Activated B cell treated with CpG ODN at 0.5 μM for 24 hours (primary cell): ENCODE measurements at places on chromosomes 13 and 19. TPM values are rescaled to one million over a fixed set of nuclear protein-coding genes. Genes with fewer than 3 reads are reported as not detected.

- no peak overlapping the region for H3K4me3 ChIP-seq
- peaks cover 29% of the 10 kb centered on the region for H3K4me1 ChIP-seq
- DNase-seq, result no peak
- no peaks in the 10 kb centered on the region for H3K36me3 ChIP-seq
- H3K27ac ChIP-seq, result peak overlapping the region; percentile 50
Observed at GRCh38 chr19:41457241-41457640, 14.3 kb downstream of the ERICH4 start.

Gene ZNF829
- 7.3 and 7.6 TPM in 2 replicates for total RNA-seq

DNA sequence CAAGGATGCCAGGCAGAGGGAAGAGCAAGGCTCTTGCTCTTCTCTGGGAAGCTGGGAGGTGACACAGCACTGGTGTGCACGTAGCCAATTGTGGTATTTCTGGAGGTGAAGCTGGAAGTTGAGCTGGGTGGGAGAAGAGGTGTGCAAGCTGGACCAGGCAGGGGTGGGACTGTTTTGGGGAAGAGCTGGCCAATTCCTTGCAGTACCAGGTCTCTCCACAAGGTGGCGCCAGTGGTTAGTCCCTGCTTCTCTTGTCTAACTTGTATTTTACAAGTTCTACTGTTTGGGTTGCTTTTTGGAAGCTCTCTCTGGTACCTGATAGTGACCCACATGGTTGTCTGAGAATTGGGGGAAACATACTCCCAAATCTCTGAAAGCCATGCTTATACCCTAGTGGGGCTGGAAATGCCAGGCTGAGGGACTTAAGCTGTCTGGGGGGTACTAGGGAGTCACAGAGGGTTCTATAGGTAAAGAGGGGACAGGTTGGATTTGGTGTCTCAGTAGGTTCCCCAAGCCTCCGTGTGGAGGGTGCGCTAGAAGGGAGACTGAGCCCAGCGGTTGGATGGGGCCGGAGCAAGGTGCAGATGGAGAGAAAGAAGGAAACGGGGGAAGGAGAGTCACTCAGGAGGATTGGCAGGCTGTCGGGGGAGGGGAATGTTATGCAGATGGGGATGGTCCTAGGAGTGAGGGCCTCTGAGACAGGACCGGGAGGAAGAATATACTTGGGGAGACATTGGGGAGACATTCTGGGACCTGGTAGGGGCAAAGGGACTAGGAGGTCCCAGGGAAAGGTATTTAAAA is 3.0 kb downstream of the HPN start:
- peaks cover 3% of the 10 kb centered on the region for H3K27me3 ChIP-seq
- H3K36me3 ChIP-seq, result no peaks in the 10 kb centered on the region
- H3K4me1 ChIP-seq, result peaks cover 33% of the 10 kb centered on the region
- H3K4me3 ChIP-seq, result no peak overlapping the region
- H3K27ac ChIP-seq, result no peak overlapping the region

DNA sequence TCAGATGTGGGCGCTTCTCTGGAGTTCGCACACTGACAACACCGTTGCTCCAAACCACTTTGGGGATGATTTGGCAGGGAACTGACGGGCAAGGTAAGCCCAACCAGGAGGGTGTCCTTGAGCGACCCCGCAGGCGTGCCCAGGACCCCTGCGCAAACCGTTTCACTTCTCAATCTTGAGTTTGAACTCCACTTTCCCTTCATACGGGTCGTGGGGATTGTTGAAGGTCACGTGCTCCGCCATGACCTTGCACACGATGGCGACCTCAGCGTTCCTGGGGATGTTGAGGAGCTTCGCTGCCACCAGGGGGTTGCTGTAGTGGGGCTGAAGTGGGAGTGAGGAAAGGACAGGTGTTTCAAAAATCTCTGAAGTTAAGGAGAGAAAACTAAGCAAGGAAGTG is 8.8 kb downstream of the ATP4B start:
- no peaks in the 10 kb centered on the region for H3K36me3 ChIP-seq
- no peak overlapping the region for H3K27ac ChIP-seq
- DNase-seq, result no peak

- H3K4me1 ChIP-seq, result no peaks in the 10 kb centered on the region
- peaks cover 77% of the 10 kb centered on the region for H3K36me3 ChIP-seq
- H3K27ac ChIP-seq, result no peak overlapping the region
- no peak overlapping the region for H3K4me3 ChIP-seq
Observed at GRCh38 chr13:47962237-47962636, 38.8 kb downstream of the SUCLA2 start.

DNA sequence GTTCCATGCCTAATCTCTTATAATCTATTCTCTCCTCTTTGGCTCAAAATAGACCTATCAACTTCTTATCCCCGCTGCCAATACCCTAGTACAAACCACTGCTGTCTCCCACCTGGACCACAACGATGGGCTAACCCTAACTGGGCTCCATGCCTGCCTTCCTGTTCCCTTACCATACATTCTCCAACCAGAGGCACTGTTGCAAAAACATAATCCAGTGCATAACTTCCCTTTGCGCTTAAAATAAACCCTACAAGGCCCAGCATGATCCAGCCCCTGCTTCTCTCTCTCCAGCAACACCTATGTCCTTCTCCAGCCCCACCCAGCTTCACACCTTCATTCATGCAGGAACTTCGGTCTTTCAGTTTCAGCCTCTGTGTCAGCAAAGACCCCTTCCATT is 27.4 kb upstream of the CEBPA start:
- H3K4me1 ChIP-seq, result peaks cover 19% of the 10 kb centered on the region
- no peaks in the 10 kb centered on the region for H3K36me3 ChIP-seq
- no peak overlapping the region for H3K4me3 ChIP-seq
- H3K27me3 ChIP-seq, result peaks cover 7% of the 10 kb centered on the region

Gene C19orf44
- 5.9 and 7.1 TPM in 2 replicates for total RNA-seq

DNA sequence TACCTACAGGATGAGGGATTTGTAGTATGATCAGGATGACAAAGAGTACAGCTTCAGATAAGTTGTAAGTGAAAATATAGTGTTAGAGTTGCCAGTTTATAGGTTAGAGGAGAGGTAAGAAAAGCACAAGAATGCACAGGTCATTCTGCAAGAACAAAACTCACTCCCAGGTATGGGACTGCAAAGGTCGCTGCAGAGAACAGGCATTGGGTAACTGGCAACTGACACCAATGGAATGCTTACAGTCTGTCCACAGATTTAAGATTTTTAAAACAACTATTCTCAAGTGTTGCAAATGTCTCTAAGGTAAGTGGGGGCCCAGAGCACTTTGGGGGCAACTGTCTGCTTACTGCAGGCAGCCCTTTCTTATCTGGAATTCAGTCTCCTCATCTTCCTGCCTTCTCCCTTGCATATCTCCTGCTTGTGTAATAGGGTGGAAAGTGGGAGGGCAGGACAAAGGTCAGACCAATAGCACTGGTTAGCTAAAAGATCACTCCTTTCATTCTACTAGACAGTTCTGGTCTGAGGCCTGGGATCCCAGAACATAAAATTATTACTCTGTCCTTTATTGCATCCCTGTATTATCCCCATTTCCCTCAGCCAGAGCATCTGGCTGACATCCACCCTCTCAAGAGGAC is 42.3 kb upstream of the ZNF726 start:
- H3K27me3 ChIP-seq, result no peaks in the 10 kb centered on the region
- no peak overlapping the region for H3K4me3 ChIP-seq
- no peak for DNase-seq
- H3K36me3 ChIP-seq, result no peaks in the 10 kb centered on the region
- no peak overlapping the region for H3K27ac ChIP-seq

Gene ZNF134
- total RNA-seq, result 32.3 and 38.4 TPM in 2 replicates

GRCh38 chr19:55640043-55640576 is 692 bp upstream of the ZNF580 start:
- H3K27me3 ChIP-seq, result no peaks in the 10 kb centered on the region
- H3K36me3 ChIP-seq, result peaks cover 36% of the 10 kb centered on the region
- peak overlapping the region; percentile 84 for H3K27ac ChIP-seq

GRCh38 chr19:54448040-54448773 is 792 bp upstream of the LENG8 start:
- peak; percentile 47 for DNase-seq
- peaks cover 48% of the 10 kb centered on the region for H3K4me1 ChIP-seq
- no peaks in the 10 kb centered on the region for H3K27me3 ChIP-seq
- peak overlapping the region; percentile 97 for H3K27ac ChIP-seq
- H3K36me3 ChIP-seq, result peaks cover 63% of the 10 kb centered on the region

- peaks cover 10% of the 10 kb centered on the region for H3K4me1 ChIP-seq
- H3K27ac ChIP-seq, result no peak overlapping the region
- H3K27me3 ChIP-seq, result peaks cover 3% of the 10 kb centered on the region
Observed at GRCh38 chr19:16061943-16062342, 14.4 kb upstream of the TPM4 start.

Gene KIR3DL2
- not detected in 2 replicates for total RNA-seq

- no peak overlapping the region for H3K27ac ChIP-seq
- H3K4me1 ChIP-seq, result peaks cover 24% of the 10 kb centered on the region
- H3K36me3 ChIP-seq, result no peaks in the 10 kb centered on the region
Observed at GRCh38 chr13:46893221-46893740, 3.6 kb downstream of the HTR2A start.

DNA sequence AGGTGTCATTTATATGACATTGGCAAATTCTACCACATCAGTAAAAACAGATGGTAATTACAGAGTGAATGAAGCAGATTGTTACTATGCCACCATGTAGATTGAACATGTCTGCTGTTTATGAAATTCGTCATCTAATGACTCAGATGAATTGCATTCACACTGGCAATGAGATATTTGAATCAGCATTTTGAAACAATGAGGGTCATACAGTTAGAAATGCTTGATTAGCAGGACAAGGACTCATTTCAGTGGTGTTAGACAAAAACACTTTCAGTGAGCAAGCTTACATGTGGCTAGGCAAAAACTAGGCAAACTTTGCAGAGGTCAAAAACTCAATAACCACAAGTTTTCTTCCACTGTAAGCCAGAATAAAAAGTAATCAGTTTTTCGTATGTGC is 1165.0 kb downstream of the SLITRK1 start:
- H3K36me3 ChIP-seq, result no peaks in the 10 kb centered on the region
- H3K4me1 ChIP-seq, result no peaks in the 10 kb centered on the region
- no peaks in the 10 kb centered on the region for H3K27me3 ChIP-seq
- no peak overlapping the region for H3K4me3 ChIP-seq

DNA sequence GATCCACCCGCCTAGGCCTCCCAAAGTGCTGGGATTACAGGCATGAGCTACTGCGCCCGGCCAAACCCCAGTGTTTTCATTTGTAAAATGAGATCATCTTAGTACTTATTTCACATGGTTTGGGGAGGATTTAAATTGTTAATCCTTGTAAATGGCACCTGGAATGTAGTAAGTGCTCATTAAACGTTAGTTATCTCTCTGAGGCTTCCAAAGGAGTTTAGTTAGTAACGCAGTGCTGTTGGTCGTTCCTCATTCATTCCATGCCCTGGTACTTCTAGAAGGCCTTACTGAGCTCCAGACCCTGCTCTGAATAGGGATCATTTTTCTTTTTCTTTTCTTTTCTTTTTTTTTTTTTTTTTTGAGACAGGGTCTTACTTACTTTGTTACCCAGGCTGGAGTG is 5.2 kb downstream of the CPT1C start:
- no peak for DNase-seq
- no peak overlapping the region for H3K4me3 ChIP-seq
- H3K4me1 ChIP-seq, result peaks cover 6% of the 10 kb centered on the region
- no peak overlapping the region for H3K27ac ChIP-seq
- no peaks in the 10 kb centered on the region for H3K36me3 ChIP-seq
- H3K27me3 ChIP-seq, result peaks cover 15% of the 10 kb centered on the region

DNA sequence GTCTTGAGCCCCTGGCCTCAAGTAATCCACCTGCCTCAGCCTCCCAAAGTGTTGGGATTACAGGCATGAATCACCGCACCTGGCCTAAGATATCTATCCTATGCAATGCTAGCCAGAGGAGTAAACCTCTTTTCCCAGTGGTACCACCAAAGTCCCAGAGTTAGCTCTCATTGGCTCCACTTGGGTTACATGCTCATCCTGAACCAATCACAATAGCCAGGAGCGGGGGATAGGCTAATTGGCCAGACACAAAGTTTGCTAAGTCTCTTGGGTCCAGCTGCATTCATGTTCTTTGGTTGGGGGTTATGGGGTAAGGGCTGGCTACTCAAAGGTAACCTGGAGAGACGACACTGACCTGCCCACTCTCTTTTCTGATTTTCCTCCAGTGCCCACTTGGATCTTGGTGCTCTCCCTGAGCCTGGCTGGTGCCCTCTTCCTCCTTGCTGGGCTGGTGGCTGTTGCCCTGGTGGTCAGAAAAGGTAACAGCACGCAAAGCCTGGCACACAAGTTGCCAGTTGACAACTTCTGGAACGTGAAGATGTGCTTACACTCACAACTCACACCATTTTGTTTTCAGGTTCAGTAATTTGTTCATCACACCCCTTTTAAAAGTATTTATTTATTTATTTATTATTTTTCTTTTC is 7.8 kb downstream of the C19orf38 start:
- H3K4me1 ChIP-seq, result peaks cover under 1% of the 10 kb centered on the region
- no peak for DNase-seq
- no peaks in the 10 kb centered on the region for H3K36me3 ChIP-seq
- H3K27me3 ChIP-seq, result no peaks in the 10 kb centered on the region
- no peak overlapping the region for H3K27ac ChIP-seq

DNA sequence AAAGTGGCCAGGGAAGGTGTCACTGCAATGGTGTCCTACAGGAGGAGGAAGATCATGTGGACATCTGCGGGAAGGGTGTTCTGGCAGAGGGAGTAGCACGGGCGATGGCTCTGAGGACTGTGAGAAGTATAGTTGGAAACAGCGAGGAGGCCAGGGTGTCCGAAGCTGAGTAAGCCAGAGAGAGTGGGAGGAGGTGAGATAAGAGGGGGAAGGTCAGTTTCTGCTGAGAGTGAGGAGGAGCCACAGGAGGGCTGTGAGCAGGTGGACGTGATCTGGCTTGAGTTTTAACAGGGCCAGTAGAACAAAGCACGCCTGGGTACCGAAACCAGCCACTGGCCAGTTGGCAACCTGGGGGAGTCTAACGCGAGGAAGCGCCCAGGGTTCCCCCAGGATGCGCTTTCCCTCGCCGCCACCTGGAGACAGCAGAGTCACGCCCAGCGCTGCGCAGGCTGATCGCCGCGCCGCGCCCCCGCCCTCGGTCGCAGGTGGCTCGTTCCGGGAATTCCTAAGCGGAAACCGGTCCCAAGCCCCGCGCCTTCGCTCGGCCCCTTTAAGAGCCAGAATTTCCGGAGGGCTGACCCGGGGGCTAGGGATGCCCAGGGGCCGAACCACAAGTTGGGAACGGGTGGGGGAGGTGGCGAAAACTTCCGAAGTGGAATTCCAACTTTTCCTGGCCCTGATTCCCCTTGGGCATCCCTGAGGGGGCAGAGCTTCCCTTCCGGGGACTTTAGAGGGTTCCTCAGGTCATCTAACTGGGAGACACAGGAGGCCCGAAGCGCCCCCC is 1.1 kb upstream of the LSR start:
- peaks cover 31% of the 10 kb centered on the region for H3K4me1 ChIP-seq
- peaks cover 17% of the 10 kb centered on the region for H3K36me3 ChIP-seq
- peak overlapping the region; percentile 91 for H3K4me3 ChIP-seq
- H3K27me3 ChIP-seq, result peaks cover 2% of the 10 kb centered on the region
